ENCODE measurements at places on chromosomes 7 and 10.

DNA sequence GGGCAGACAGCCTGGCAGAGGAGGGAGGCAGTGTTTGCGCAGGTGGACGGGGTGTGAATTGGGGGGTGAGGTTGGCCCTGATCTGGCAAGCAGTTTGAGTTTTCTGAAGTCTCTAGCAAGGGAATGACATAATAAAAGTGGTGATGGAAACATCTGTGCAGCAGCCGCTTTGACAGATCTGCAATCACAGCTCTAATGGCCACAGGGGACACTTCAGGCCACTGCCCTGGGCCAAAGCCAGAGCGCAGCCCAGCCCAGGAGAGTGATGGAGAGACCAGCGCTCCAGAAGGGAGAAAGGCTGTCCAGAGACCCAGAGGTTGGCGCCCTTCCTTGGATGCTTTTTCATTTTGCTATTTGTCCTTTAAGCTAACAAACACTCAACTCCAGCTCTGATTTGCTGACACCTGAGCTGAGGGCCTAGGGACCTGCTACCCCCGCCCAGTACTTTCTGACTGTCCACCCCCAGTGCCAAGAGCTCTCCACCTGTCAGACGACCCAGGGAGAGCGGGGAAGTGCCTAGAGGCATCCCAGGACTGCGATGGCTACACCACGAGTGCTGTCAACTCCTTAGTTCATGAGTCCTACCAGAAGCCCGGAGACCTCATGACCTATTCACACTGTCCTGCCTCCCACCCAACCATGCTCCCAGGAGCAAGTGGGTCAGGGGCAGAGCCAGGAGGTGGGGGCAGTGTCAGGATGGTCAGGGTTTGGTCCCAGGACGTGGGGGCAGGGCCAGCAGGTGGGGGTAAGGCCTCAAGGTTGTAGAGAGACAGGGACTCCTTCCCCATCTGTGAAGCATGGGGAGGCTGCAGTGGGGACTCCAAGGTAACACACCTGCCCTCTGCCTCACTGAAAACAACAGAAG lies 112.6 kb downstream of the PRKAG2 start:
- no peak for DNase-seq

GRCh38 chr10:71945819-71946474 lies 18.2 kb upstream of the CHST3 start:
- DNase-seq = no peak

DNA sequence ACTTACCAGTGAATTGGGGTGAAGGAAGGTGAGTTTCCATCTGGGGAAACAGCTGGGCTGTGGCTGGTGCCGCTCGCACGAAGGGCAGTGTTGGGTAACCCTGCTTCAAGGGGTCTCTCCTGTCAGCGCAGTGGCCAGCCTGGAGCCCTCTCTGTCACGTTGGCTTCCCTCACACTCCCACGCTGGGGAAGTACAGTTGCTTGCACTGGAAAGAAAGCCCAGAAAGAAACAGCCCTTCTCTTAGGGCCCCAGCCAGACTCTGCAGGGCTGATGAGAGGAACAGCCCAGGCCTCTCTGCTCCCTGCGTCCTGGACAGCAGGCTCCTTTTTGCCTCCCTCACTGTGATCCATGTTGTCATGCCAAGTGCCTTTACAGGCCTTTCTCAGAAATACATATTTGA lies 40.3 kb upstream of the TRIM8 start:
- no peak for DNase-seq

DNA sequence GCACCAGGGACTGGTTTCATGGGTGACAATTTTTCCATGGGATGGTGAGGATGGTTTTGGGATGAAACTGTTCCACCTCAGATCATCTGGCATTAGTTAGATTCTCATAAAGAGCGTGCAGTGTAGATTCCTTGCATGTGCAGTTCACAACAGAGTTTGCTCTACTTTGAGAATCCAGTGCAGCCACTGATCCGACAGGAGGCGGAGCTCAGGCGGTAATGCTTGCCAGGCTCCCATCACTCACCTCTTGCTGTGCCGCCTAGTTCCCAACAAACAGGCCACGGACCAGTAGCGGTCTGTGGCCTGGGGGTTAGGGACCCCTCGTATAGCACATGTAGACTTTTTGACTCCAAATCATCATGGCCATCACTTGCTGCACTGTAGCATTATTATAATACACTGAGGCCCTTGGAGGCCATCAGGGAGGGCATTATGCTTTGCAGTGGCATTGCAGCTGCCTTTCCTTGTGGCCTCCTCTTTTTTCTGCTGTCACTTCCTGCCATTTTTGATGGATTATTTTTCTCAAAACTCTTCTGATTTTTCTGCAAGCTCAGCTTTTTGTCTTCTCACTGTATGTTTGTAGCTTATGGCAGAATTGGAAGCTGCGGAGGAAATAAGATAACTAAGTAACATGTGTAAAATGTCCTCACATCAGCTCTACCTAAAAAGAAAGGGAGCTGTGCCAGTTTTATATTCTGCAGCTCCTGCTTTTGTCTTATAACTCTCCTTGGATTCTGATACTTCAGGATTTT lies 18.5 kb downstream of the CSGALNACT2 start:
- DNase-seq = no peak

DNA sequence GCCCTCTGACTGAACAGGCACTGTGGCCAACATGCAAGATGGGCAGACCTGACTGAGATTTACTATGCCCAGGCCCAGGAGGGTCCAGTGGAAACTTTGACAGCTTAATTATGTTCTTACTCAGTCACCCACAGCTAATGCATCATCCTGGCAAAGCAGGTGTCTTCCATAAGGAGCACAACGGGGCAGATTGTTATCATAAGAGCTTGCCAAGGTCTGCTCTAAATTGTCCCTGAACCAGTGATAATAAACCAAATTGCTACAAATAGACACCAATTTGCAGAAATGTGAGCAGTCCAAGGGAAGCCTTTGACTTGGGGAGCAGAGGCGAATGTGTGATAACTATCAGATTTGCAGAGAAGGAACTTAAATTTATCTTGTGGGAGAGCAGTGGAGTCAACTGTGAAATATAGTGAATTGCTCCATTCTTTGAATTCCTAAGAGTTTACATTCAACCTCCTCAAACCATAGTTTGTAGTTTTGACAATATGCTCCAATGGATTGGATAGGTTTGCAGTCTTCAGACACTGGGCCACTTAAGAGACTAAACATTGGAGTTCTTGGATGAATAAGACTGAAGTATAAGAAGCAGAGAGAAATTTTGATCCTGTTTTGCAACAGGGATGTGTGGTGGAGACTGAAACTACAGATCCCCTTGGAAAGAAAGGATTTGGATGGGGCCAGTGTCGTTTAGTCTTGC lies 494.7 kb downstream of the CCSER2 start:
- DNase-seq = no peak

- no peak for DNase-seq
Observed at GRCh38 chr7:10121631-10122030, 852.0 kb upstream of the PHF14 start.

GRCh38 chr7:33815336-33815735 lies 90.0 kb upstream of the BMPER start:
- no peak for DNase-seq

GRCh38 chr7:112892263-112892662 lies 102.1 kb upstream of the TMEM168 start:
- DNase-seq = no peak

- no peak for DNase-seq
Observed at GRCh38 chr7:108097703-108098102, 32.5 kb downstream of the LAMB4 start.

DNA sequence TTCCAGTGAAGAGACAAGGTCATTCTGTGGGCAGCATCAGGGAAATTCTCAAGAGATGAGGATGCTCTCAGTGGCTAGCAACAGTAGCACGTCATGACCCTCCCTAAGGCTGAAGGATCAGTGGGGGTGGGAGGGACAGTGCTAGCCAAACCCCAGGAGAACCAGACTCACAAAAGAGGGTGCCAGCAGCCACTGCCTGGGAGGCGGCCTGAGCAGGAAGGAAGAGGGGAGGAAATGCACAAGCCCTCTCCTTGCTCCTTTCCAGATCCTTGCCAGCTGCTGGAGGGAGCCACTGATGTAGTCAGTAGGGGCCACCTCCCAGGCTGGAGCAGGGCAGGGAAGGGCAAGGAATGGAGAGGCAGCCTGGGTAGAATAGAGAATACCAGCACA lies 302.7 kb downstream of the RPS24 start:
- no peak for DNase-seq

DNA sequence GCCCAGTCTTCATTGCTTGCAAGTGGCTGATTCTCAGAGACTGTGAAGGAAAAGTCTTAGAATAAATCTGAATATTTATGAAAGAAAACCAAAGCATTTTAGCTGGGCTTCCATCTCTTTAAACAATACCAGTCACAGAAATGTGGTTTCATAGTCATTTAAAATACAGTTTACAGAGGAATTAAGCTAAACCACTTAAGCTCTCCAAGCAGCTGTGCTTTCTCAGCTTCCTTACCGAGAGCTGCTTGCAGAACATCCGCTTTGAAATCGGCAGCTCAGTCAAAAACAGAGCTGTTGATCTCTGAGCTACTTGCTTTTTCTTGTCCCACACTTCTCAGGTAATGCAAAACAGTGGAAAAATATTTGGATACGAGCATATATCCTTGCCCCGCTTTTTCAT lies 134.5 kb downstream of the DYNC1I1 start:
- no peak for DNase-seq

GRCh38 chr7:27133409-27134231 lies 3.1 kb upstream of the HOXA4 start:
- DNase-seq = no peak

DNA sequence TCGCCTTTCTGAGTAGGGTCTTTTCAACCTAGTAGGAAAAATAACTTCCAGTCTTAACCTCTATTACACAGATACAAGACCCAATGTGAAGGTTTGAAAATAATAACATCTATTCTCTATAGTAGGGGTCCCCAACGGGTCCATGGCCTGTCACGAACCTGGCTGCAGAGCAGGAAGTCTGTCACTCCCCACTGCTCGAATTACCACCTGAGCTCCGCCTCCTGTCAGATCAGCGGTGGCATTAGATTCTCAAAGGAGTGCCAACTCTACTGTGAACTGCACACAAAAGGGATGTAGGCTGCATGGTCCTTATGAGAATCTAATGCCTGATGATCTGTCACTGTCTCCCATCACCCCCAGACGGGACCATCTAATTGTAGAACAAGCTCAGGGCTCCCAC lies 7.4 kb downstream of the YWHAG start:
- DNase-seq = no peak

DNA sequence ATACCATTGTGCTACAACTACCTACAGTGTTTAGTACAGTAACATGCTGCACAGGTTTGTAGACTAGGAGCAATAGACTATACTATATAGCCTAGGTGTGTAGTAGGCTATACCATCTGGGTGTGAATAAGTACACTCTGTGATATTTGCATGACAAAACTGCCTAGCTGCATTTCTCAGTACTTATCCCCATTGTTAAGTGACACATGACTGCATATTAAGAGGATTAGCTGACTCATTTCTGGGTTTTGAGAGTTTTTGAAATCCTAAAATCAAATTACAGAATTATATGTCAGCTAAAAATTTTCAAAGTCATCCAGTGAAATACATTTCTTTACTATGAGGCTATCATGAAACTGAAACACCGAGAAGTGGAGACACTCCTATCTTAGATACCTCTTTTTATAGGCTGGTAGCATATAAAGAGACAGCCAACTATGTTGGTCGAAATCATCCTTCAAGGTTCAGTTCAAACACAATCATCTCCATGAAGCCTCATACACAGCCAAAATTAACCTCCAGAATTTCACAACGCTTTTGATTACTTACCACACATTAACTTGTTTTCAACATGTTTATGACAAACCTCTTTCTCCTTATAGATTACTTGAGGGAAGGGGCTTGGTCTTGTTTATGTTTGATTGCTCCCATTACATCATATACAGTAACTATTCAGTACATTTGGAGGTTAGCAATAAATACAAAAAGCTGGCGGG lies 89.8 kb upstream of the ANK3 start:
- no peak for DNase-seq

GRCh38 chr10:35192645-35193249 lies 66.1 kb downstream of the CREM start:
- no peak for DNase-seq

- DNase-seq = no peak
Observed at GRCh38 chr10:23081221-23081750, 14.1 kb upstream of the MSRB2 start.

- DNase-seq = no peak
Observed at GRCh38 chr7:460374-461116, 59.1 kb downstream of the PDGFA start.

All from stimulated activated CD4-positive, alpha-beta T cell treated with anti-CD3 and anti-CD28 coated beads, TNF-alpha, amount 100 ng/mL, for 24 hours (primary cell).